HT1080 (cell line): ENCODE measurements at places on chromosomes 12 and 14. TPM values are rescaled to one million over a fixed set of nuclear protein-coding genes. Genes with fewer than 3 reads are reported as not detected.
A peak's percentile ranks its signal among the peaks of the same experiment; 100 is the strongest.

DNA sequence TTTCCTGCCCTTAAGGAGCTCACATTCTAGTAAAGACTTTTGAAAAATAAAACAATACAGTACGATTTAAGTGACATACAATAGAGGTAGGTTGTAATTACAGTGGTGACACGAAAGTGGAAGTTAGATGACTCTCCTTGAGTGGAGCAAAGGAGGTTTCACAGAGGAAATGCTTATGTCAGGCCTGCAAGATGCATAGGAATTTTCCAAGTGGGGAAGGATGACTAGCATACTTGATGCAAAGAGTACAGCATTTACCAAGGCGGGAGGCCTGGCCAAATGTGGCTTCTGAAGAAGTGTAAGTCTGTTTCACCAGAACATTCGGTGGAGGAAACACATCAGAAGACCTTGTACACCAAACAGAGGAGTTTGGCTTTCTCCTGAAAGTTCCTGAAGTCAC lies 55.2 kb downstream of the ERO1A start:
- no peak for DNase-seq

- no peak for DNase-seq
Measured at GRCh38 chr14:92850492-92850891, 56.4 kb downstream of the GOLGA5 start.

GRCh38 chr14:80644826-80645225 lies 296.7 kb downstream of the CEP128 start:
- DNase-seq = no peak

GRCh38 chr14:101350691-101351090 lies 210.6 kb upstream of the DIO3 start:
- DNase-seq = no peak

DNA sequence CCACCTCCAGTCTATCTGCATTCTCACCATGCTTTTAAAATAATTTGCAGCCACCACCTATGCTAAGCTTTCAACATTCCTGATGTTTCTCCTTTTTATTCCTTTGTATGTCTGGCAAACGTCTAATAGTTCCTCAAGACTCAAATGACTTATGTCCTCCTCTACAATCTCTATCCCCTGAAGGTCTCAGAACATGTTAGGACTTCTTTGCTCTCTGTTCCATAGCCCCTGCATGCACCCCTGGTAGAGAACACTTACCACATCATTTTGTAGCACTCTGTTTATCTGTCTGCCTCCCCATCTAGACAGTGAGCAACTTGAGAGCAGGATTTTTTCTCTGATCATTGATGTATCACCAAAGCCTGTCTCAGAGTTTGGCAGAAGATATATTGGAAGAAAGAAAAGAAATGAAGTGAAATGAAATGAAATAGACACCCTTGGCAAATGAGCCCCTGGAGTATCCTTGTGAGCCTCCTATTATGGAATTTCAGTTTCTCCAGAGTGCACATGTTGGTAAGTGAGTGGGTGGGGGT lies 1231.2 kb upstream of the FLRT2 start:
- no peak for DNase-seq

DNA sequence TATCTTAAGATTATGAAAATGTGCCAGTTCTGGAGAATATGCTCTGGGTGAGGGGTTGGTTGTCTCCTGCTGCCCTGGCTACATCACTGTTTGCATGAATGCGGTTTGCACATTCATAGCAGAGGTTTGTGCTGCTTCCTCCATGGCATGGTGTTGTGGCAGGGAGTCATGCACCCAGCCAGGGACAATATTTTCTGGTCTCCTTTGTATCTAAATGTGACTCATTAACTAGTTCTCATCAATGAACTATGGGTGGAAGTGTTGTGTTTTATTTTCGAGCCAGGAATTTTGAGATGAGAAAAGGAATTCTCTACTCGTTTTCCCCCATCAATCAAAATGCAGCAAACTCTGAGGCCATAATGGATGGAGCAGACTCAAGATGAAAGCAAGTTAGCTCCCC lies 527.3 kb downstream of the SNAPC1 start:
- peak; percentile 96 for DNase-seq

DNA sequence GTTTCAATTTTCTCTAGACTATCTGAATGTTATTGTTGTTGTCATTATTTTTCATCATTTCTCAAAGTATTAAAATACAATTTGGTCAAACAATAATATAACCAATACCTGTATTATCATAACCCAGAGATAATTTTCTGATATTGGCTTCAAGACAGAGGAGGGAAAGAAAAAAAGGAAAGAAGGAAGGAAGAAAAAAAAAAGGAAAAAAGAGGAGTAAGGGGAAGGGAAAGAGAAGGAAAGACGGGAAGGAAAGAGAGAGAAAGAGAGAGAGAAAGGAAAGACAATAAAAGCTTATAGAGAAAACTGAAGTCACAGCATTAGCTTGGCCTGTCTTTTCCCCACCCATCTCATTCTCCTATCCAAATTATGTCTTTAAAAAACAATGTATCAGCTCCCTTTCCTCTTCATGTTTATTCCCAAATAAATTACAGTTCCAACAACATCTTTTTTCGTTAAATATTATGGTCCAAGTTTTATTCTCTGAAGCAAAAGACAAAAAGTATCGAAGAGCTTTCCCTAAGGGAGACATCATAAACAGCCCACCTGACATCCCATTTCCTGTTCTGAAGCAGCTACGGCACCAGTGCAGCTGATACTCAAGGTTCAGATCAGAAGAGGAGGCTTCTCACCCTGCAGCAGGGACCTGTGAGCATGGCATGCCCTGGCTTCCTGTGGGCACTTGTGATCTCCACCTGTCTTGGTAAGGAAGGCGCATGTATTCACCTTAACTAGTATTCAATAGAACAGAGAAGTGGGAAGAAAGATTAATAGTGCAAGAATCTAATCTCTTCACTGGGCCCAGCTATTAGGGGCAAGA lies 308.3 kb downstream of the DAD1 start:
- no peak for DNase-seq

DNA sequence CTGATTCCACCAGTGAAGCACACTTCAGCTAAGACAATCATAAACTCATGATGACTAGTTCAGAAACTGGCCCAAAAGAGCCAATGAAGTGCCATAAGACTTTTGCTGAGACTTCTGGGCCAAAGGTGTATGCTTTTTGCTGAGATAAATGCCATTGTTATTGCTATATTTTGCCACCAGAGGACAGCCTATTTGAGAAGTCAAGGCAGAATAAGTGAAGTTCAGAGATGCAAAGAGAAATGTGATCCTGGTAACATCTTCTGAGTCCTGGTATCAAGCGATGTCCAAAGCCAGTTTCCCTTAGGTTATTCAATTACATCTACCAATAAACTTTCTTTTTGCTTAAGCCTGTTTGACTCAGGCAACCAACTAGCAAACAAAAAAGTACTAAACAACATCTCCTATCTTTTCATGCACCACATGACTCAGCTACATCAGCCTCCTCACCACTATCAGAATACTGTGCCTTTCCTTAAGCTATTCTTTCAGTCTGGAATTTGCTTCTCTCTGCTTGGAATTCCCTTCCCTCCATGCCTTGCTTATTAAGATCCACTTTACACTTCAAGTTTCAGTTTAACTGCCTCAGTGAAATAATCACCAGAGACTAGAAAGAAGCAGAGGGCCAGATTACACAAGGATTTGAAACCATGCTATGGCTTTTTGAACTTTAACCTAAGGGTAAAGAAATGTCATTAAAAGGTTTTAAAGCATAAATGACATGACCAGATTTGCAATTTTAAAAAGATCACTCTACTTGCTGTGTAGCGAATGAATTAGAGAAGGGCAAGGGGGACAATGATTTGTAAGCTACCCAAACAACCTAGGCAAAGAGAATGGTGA lies 14.0 kb downstream of the CRY1 start:
- peak; percentile 50 for DNase-seq

GRCh38 chr12:119803381-119803791 lies 73.7 kb downstream of the CIT start:
- no peak for DNase-seq

DNA sequence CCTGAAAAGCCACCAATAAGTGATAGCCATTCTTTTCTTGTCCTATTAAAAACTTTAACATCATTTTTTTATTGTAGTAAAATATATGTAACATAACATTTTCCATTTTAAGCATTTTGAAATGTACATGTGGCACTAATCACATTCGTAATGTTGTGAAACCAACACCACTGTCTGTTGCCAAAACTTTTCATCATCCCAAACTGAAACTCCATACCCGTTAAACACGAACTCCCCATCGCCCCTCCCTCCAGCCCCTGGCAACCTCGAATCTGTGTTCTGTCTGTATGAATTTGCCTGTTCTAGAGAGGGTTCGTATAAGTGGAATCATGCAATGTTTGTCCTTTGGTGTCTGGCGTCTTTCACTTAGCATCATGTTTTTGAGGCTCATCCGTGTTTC lies 75.9 kb downstream of the CCDC92 start:
- DNase-seq = no peak

GRCh38 chr14:58717813-58718212 lies 80.1 kb downstream of the DACT1 start:
- no peak for DNase-seq

DNA sequence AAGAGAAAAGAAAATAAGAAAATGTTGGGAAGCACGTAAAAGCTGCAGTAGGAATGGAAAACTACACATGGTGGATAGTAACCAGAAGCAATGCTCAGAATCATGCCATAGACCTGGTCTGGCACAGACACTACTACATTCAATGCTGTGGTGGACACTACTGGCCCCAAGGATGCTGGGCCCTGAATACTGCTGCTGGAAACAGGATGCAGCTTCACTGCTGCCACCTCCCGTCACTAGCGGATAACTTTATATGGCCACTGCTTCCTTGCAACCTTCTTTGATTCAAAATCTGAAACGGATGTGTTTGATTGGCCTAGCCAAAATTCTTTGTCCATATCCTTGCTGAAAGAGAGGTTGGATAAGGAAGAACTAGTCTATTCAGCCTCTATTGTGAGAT lies 30.7 kb downstream of the ADCY6 start:
- DNase-seq = peak; percentile 23

GRCh38 chr14:51202914-51203665 lies 37.0 kb upstream of the TMX1 start:
- DNase-seq = no peak

DNA sequence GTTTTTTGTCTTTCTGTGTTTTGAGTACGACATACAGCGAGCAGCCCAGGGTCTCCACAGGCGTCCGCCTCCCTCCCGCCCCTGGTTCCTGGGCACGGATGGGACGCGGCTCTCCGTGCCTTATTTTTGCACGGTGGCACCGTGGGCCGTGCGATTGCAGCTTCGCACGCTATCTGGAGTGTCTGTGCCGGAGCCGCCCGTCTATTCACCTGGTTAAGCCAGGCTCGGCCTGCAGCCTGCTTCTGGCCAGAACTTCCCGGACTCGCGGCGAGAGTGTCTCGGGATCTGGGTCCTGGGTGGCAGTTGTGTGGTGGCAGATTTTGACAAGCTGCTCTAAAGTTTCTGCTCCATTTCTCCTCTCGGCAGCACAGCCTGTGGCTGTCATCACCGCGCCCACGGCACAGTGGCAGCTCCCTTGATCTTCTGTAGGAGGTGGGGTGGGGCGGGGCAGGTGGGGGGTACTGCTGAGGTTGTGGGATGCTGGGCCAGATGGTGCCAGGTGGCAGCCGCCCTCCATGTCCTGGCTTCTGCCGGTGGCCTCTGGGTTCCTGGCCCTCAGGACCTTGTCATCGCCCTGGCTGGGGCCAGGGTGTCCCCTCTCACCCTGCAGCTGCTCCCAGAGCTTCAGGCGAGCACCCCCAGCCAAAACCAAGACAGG lies 2.9 kb downstream of the MMP17 start:
- no peak for DNase-seq

GRCh38 chr12:2255311-2255710 lies 202.5 kb downstream of the CACNA1C start:
- no peak for DNase-seq

DNA sequence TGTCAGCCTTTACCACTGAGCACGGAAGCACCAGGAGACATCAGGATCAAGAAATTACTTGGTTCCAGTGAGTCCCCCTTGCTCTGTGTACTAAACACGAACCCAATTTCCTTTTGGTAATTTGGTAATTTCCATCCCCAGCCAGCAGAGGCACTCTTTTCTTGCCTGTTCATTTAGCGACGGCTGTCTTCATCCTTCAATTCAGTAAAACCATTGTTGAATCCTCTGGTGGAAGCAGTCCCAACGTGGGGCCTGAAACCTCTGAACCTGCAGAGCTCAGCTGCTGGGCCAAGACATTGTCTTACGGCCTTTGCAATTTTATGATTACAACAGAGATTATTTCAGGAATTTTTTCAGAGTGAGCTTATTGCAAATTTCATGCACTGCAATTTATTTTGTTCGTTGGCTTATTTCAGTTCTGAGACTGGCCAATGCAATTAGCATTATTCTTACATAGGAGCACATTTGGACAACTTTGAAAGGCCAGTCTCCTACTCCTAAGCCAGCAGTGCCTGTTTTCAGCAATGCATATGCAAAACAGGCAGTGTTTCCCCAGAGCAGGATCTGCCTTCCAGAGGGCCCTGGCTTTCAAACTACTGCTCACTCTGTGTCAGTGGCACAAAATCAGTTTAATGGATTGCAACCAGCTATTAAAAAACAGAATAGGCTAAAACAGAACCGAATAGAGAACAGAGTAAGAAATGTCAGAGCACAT lies 372.9 kb upstream of the TMEM132C start:
- DNase-seq = peak; percentile 9

DNA sequence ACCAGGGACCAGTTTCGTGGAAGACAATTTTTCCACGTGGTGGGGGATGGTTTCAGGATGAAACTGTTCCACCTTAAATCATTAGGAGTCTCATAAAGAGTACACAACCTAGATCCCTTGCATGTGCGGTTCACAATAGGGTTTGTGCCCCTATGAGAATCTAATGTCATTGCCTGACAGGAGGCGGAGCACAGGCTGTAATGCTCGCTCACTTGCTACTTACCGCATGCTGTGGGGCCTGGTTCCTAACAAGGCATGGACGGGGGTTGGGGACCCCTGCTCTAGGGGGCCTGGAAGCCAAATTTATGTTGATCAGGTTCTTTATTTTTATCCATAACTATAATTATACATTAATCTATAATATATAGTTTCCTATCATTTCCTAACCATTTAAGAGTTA lies 315.3 kb downstream of the MED13L start:
- DNase-seq = peak; percentile 19

DNA sequence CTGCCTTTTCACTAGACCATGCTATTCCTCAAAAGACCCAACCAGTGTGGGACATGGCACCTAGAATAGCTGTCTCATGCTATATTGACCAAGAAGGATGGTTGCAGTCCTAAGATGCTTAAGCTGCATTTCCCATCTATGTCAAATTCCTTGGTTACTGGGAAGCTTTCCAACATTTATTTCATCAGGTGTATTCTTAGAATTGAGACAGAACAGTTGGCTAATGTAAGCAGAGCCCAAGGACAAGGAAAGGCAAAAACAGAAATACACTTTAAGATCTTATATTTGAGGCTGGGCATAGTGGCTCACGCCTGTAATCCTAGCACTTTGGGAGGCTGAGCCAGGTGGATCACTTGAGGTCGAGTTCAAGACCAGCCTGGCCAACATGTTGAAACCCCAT lies 24.7 kb downstream of the ARG2 start:
- DNase-seq = no peak

GRCh38 chr12:110286623-110287022 lies 5.6 kb downstream of the ATP2A2 start:
- DNase-seq = no peak

GRCh38 chr12:8038659-8039114 lies 6.2 kb downstream of the FOXJ2 start:
- DNase-seq = peak; percentile 30

Gene PDZRN4
- total RNA-seq = not detected in 2 replicates

Gene CRY1
- total RNA-seq = 11.5 and 11.9 TPM in 2 replicates

Gene ARHGEF40
- 16.5 and 18.8 TPM in 2 replicates for total RNA-seq

Gene RPL10L
- total RNA-seq = not detected in 2 replicates

Gene SLC39A2
- total RNA-seq = 0.05 TPM in 1 of 2 replicates, not detected in the other

Gene ST8SIA1
- total RNA-seq = 2.5 and 3.5 TPM in 2 replicates

Gene TMEM179
- 0.34 TPM in 1 of 2 replicates, not detected in the other for total RNA-seq
